ENCODE measurements at places on chromosomes 2 and 18.
A peak's percentile ranks its signal among the peaks of the same experiment; 100 is the strongest.

- peak; percentile 90 for DNase-seq
These were observed 112.3 kb downstream of the RAB3GAP1 start for GRCh38 chr2:135164431-135164830.

DNA sequence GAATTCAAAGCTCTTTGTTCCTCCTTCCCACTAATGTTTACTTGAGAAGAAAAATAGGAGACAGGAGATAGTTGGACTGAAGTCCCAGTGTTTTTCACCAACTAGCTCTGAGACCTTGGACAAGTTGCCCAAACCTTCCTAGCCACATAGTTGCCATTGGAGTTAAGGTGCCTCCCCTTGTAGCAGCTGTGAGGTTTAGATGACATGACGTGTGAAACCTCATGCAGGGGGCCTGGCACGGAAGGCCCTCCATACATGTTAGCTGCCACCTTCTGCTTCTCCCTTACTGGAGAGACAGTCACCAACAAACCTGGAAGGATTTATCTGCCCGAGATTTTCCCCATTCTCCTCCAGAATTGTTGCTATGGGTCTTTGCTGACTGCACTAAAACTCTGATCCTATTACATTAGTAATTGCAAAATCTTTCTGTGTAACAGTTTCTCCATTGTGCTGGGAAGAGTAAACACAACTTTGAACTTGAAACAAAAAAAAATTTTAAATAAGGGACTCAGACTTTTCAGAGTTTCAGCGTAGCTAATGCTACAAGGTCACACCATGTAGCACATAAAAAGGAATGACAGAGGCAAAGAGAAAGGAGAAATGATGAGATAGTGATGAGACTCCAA is 23.8 kb upstream of the CABYR start:
- no peak for DNase-seq

GRCh38 chr2:43384143-43384542 is 157.7 kb upstream of the ZFP36L2 start:
- no peak for DNase-seq

GRCh38 chr18:44036501-44036900 is 644.2 kb upstream of the SETBP1 start:
- no peak for DNase-seq

DNA sequence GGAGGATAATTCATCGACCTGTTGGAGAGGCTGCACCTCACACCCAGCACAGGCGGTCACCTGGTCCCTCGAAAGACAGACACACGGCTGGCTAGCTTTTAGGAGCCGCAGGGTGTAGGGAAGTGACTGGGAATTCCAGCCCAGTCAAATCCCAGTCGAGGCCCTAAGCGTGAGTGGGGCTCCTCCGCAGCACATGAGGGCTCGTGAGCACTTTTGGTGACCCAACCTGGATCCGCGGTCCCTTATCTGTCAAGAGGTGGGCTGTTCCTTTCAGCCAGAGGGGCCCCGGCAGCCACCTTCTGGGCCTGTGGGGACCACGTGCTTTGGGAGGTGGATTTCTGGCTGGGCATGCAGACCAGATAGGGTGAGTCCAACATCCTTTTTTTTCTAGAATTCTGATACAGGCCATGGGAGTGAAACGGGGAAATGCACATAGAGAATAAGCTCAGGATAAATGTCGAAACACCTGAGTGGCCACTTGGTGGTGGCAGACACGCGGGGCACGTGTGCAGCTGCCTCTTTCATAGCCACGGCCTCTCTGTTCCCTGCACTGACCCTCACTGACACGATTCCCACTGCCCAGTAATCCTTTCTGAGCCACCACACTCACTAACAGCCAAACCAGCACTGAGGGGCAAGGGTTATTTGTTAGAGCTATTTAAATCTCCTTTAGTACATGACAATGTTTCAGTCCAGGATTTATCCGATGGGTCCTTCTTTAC is 148.4 kb upstream of the PXDN start:
- DNase-seq: no peak

All from LNCaP clone FGC (cell line).